M059J (cell line): ENCODE measurements at places on chromosomes 7 and 10.

DNA sequence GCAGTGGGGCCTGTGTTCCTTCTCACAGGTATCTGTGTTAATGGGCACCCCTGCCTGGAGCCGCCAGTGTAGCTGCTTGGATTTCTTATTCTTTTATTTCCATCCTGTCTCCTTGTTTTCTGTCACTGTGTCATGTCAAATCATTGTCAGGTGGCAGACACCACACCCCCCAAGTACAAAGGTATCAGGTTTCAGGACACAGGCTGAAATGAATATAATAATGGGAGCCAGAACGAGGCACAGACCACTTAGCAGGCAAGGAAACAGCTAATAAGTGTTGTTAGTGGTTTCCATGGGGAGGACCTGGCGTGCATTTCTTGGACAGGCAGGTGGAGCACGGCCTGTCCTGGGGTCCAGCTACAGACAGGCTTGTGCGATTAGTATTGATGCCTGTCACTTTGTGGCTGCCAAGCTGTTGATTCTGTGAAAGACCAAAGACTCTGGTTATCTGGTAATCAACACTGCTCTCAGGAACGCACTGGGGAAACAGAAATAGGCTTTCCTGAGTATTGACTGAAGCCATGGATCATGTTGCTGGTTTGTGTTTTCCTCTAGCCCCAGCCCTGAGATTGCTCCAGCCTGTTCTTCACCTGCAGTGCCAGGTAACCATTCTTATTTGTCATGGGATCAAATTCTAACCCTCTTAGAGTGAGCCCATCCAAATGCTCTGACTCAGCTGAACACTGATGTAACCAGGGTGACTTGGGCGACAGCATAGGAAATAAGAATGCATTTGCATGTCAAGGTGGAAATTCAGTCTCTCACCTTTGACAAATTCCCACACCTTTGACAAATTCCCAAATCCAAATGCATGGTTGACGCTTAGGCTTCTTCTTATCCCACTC is 1002.0 kb downstream of the LRMDA start:
- peak; percentile 47 for DNase-seq

DNA sequence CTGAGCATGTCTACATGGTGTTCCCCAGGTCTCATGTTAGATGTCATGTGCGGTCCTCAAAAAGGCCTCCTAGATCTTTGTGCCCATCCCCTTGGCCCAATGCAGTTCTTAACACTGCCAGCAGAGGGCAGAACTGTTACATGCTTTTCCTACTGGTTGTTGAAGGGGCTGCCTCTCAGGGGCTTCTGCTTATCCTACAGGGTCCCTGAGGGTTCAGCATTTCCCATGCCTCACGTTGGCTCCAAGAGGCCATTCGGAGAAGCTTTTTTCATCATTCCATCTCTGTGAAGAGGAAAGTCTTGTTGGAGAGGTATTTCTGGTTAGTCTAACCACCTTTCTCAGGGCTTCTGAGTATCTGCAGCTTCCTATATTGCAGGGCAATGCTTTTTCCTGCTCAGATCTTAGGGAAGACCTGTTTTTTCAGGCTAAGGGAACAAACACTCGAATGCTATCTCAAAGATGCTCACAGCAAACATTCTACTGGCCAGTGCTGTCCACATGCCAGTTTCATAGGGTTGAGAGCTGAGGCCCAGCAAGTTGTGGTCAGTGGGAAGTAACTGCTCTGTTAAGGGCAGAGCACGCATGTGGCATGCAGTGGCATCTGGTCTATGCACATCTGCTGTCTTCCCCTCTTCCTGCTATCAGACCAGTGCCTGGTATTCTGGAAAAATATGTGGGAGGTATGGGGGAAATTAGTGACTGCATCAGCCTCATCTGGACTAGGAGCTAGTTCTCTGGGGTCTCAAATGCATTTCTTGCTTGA is 31.5 kb downstream of the MBL2 start:
- DNase-seq: peak; percentile 34

GRCh38 chr7:112214883-112215282 is 8.4 kb downstream of the ZNF277 start:
- DNase-seq: no peak

GRCh38 chr10:70571636-70572439 is 30.7 kb downstream of the PRF1 start:
- DNase-seq: no peak

DNA sequence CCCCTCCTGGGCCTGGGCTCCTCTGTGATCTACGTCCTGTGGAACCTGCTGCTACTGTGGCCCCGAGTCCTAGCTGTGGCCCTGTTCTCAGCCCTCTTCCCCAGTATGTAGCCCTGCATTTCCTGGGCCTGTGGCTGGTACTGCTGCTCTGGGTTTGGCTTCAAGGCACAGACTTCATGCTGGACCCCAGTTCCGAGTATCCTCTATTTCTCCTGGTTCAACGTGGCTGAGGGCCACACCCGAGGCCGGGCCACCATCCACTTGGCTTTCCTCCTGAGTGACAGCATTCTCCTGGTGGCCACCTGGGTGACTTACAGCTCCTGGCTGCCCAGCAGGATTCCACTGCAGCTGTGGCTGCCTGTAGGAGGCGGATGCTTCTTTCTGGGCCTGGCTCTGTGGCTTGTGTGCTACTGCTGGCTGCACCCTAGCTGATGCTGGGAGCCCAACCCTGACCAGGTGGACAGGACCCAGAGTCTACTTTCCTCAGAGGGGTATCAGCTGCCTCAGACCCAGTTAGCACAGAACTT is 37.8 kb upstream of the MMD2 start:
- DNase-seq: no peak
